Myocyte (in vitro differentiated cells): ENCODE measurements at places on chromosomes 2 and 18. TPM values are rescaled to one million over a fixed set of nuclear protein-coding genes. Genes with fewer than 3 reads are reported as not detected.

DNA sequence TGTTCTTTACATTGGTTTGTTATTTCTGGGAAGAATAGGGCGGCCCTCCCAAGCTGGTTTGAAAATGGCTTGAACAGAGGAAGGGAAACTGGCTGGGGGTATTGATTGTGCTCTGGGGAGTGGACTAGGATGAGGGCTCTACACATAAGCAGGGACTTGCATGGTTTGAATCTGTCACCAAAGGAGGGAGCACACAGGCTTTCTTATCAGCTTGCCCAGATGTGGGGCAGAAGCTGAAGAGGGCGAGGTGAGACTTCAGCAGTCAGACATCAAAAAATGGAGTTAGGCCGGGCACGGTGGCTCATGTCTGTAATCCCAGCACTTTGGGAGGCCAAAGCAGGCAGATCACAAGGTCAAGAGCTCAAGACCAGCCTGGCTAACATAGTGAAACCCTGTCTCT lies 7.2 kb upstream of the RAB12 start:
- DNase-seq, result no peak

DNA sequence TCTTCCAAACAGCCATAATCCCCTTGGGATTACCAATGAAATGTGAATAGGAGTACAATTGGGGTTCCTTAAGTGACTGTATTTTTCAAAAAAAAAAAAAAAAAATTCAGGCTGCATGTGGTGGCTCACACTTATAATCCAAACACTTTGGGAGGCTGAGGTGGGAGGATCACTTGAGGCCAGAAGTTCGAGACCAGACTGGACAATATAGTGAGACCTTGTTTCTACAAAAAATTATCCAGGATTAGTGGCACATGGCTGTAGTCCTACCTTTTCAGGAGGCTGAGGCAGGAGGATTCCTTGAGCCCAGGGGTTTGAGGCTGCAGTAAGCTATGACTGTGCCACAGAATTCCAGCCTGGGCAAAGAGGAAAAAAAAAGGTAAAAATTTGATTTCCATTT lies 189.6 kb upstream of the GATA6 start:
- DNase-seq, result no peak

DNA sequence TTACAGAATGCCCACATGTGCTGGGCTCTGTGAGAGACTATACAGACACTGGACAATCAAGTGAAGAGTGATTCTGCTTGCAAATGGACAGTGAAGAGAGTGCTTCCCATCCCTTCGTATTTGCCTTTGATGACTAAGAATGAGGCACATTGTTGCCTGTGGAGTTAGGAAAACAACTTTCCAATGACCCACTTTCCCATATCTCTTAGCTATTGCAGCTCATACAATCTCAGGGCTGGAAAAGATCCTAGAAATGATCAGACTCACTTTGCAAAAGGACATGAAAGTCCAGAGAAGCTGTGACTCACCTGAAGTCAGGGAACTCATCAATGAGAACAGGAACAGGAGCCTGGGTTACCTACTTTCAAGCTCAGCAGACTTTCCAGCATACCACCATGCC lies 440.5 kb upstream of the TCF4 start:
- DNase-seq, result no peak

- DNase-seq, result no peak
These were observed 141.9 kb downstream of the MYCN start for GRCh38 chr2:16082276-16082675.

GRCh38 chr2:67997528-67997900 lies 65.3 kb downstream of the C1D start:
- DNase-seq, result no peak

DNA sequence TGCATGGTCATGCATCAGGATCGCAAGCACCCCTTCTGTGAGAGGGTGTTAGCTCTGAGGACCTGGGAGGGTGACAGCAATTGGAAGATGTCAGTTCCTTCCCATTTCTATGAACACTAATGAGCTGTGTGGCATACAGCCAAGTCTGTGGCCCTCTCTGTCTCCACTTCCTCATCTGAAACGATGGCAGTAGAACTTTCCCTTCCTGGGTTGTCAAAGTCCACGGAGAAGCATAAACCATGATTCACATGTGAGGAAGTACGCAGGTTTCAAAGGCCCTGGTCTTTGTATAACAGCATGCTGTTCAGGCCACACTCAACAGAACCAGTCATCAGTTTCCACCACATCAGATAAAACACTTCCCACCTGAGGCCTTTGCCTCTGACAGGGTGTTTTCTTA lies 167.4 kb upstream of the RAB6C start:
- DNase-seq, result no peak

DNA sequence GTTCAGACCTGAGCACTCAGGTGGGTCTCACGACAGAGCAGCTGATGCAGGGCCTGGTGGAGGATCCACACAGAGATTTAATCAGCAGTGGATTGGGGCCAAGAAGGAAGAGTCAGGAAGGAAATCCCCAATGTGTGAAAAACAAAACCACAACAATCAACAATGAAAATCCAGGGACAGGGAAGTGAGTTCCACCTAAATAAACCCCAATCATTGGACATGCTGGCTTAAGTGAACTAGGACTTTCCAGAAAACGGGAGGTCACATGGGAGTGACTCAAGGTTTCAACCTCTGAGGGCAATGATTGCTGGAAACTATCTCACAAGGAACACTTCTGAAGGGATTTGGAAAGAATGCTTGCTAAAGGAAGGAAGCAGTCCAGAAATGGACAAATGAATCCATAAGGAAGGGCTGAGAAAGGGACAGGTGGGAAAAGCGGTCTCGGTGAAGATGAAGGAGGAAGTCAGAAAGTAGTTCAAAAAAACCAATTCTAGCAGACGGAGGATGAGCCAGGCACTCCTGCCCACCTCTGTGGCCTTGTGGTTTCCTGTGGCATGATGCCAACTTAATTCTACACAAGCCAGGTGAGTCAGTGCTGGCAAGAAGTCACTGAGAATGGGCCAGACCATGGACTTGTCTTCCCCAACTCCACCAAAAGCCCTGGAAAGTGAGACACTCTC lies 15.4 kb upstream of the XDH start:
- DNase-seq, result no peak

- DNase-seq, result peak; percentile 57
These were observed 61.4 kb downstream of the TGOLN2 start for GRCh38 chr2:85266146-85267041.

Gene UGT1A8
- not detected in 2 replicates for total RNA-seq

Gene VSNL1
- total RNA-seq, result 0.99 and 2.1 TPM in 2 replicates

Gene LBX2
- 0.68 and 1.5 TPM in 2 replicates for total RNA-seq

Gene IL1B
- total RNA-seq, result not detected in 2 replicates
